ENCODE measurements at places on chromosomes 16 and 17. TPM values are rescaled to one million over a fixed set of nuclear protein-coding genes. Genes with fewer than 3 reads are reported as not detected.
A peak's percentile ranks its signal among the peaks of the same experiment; 100 is the strongest.

DNA sequence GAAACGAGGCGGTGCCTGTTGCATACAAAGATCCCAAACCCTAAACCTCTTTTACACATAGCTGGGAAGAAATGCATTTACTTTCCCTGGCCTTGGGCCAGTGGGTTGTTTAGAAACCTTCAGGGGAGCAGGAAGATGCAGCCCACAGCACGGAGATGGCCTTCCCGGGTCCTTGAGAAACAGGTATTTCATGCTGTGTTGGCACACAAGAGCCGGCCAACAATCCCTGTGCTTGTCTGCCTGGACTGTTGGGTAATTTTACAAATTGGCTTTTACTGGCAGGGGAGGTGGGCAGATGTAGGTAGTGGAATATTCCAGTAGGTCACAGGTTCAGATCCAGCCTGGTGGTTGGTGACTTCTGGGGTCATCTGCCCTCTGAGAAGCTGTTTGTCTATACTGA is 148.0 kb downstream of the FOXL1 start:
- no peak for DNase-seq

DNA sequence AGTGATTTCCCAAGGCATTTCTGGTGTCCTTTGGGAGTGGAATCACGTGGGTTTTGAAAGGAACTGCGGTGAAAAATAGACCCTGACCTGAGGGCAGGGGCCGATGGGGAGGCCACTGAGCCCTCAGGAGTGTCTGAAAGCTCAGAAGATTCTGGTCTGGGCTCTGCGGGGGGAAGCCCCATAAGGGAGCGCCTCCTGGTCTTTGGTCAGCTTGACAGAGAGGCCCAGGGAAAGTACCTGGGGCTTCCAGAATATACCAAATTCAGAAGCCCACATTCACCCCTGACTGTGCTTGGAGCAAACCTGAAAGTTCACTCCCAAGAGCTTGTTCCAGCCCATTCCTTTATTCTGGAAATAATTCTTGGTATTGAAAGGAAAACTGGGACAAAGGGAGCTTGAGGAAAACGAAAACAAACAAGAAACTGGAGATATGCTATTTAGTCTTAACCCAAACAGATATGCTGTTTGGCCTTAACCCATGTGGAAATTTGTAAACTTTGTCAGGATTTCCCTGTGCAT is 23.2 kb upstream of the NAGLU start:
- no peak for DNase-seq

GRCh38 chr17:82729479-82730260 is 5.7 kb upstream of the FN3K start:
- DNase-seq: no peak

GRCh38 chr16:6081320-6081976 is 983.9 kb upstream of the EEF2KMT start:
- DNase-seq: peak; percentile 59

Gene SLC38A8
- not detected for total RNA-seq

GRCh38 chr17:37802061-37802595 is 57.3 kb upstream of the HNF1B start:
- DNase-seq: no peak

Gene MYL4
- total RNA-seq: 0.93 TPM

DNA sequence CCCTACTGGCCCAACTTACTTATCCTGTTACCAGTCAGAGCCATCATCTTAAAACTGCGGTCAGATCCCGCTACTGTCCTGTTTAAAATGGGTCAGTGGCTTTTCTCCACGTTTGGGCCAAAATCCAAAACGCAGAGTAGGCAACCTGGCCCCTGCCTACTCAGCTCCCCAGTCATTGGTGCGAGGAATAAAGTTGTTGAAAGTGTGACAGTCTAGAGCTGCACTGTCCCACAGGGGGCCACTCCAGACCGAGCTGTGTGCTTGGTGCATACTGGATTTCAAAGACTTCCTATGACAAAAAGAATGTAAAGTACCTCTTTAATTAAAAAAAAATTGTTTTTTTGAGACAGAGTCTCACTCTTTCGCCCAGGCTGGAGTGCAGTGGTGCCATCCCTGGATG is 21.2 kb upstream of the LYRM9 start:
- no peak for DNase-seq
